Activated CD4-positive, alpha-beta T cell treated with anti-CD3 and anti-CD28 coated beads, Interleukin-2, amount 50 U/mL, for 48 hours (primary cell): ENCODE measurements at places on chromosomes 6 and 20.

- DNase-seq = no peak
Observed at GRCh38 chr20:54469952-54470351, 5.4 kb upstream of the DOK5 start.

DNA sequence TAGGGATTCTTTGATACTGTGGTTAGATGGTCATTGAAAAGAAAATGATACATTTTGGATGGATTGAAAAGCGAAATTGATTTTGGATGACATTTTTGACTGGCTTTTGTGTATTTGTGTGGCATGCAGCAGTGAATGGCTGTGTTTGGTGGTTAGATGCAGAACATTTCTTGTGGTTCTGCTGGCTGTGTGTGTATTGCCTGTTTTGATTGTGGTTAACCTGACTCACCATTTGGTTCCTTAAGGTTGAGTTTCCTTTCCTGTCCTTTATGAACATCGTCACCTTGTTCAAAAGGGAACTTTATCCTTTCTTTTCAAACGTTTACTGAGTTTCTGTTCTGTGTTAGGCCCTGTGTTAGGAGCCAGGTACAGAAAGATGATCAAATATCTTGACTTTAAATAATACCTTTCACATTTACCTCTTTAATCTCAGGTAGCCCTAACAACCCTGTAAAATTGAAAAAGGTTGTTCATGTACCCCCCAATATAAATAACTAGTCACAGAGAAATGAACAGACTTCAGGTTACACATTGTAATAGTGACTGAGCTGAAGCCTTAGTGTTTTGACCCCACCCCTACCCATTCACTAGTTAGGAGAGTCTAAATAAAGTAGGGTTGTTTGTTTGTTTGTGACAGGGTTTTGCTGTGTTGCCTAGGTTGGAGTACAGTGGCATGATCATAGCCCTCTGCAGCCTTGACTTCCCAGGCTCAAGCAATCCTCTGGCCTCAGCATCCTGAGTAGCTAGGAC lies 23.8 kb downstream of the ANKS1A start:
- peak; percentile 33 for DNase-seq

DNA sequence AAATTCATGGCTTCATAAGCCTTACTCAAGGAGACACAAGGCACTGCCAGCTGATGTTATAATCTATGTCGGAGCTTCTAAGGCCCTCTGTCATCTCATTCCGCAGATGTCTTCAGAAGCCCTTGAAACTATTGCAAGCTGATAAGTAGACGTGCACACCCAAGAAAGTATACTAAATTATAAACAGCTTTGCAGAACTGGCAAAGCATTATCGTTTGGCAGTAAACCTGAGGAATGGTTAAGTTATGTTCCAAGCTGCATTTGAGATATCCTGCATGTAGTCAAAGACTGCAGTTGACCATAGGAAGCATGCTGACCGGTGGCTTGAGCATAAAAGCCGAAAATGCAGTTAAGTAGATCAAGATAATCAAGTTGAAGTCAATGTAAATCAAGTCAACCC lies 425.8 kb upstream of the SOX4 start:
- no peak for DNase-seq

DNA sequence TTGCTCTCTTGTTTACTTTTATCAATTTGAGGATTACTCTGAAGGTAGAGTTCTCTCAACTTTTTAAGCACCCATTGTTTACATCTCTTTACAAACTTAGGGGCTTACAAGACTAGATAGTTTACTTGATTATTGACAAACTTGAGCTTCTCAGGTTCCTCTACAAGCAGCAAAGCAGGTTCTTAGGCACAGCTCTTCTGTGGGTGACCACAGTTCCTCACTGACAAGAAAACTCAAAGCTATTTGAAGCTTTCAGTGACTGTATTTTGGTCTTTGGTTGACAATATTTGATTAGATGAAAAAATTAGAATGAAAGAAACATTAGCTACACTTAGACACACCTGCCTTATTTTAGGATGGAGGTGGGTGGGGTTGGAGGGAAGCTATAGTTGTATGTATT lies 327.3 kb upstream of the RUNX2 start:
- no peak for DNase-seq

- DNase-seq = no peak
Observed at GRCh38 chr6:167546611-167547327, 221.9 kb downstream of the TTLL2 start.

- peak; percentile 31 for DNase-seq
Observed at GRCh38 chr6:125747589-125748405, 1.6 kb upstream of the HEY2 start.

GRCh38 chr6:31580807-31581433 lies 1.3 kb downstream of the LTB start:
- peak; percentile 91 for DNase-seq

- no peak for DNase-seq
Observed at GRCh38 chr20:16123623-16124022, 449.6 kb downstream of the KIF16B start.

- no peak for DNase-seq
Observed at GRCh38 chr6:47342824-47343223, 33.1 kb upstream of the TNFRSF21 start.

DNA sequence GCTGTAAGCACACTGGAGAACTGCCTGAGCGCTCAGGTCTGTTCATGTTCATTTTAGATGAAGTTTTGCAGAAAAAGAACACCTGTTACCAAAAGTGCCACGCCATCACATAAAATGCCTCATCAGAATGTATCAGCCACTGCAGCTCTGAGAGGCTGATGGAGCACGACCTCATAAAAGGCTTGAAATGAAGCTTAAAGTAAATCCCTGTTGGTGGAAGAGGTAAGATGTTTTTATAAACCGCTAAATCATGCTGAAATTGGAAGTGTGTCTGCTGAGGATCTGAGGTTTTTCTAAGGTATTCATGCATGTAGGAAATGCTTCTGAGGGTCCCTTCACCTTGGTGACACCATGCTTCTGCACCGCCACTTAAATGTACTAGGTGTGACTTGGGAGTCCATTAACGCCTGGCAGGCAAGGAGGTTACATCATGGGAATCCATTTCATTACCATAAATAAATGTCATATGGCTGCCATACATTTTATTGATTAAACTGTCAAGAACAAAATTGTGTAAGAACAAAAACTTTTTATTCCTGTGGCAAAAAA lies 363.1 kb upstream of the AGPAT4 start:
- DNase-seq = no peak

GRCh38 chr6:17381424-17382147 lies 11.8 kb upstream of the CAP2 start:
- DNase-seq = no peak

GRCh38 chr20:37202267-37202943 lies 23.1 kb upstream of the MROH8 start:
- no peak for DNase-seq

DNA sequence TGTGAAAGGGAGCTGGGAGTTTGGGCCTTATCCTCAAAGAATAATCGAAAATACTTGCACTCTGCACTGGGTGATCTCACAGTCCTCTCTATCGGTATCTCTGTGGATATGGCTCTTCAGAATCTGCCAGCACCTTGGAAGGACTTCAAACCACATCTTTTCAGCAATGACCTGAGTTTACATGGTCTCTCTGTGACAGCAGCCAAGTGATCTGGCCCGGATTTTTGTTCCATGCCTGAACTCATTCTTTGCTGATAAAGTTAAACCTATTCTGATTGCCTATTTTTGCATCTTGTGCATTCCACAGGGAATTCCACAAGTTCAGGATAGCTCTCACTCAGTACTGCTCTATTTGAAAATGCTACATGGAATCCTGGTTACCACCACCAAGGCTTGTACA lies 98.9 kb downstream of the HDGFL1 start:
- DNase-seq = no peak

DNA sequence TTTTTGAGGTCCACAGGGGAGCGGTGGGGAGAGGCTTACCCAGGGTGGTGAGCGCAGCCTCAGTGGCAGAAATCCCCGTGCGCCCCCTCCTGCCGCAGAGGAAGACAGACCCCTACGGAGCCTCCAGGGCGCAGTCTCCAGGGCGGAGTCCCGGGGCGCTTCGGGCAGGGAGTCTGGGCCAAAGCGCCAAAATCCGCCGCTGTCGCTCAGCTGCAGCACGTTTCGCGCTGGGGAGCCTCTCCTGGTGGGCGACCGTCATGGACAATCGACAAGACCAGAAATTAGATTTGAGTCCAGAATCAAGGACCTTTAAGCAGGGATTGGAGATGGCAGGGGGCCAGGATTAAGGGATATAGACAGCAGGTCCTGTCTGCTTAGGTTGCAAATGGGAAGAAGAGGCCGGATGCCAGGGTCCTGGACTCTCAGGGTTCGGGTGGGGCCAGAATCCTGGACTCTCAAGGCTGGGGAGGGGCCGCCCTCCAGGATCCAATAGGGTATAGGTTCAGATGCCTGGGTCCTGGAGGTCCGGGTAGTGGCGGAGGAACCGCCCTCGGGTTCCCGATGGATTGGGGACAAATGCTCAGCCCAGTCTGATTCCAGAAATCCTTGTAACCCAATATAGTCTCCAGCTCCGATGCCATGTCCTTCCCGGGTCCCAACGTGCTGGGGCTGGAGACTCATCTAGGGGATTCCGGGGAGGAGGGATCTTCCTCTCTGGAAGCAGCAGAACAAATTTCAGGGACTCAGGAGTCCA lies 7.9 kb upstream of the HLA-E start:
- no peak for DNase-seq
